ENCODE measurements at places on chromosomes 13 and 19.

GRCh38 chr13:112586334-112586960, 1.5 kb downstream of the TUBGCP3 start:
- no peak for DNase-seq

- no peak for DNase-seq
These were observed 133.9 kb upstream of the ARGLU1 start for GRCh38 chr13:106701771-106702341.

GRCh38 chr13:113973218-113974164, at the start of gene C13orf46:
TSS of gene C13orf46 (minus strand) at chr13:113974076. CDS start at chr13:113973997, 79 bp downstream.
- DNase-seq: no peak

DNA sequence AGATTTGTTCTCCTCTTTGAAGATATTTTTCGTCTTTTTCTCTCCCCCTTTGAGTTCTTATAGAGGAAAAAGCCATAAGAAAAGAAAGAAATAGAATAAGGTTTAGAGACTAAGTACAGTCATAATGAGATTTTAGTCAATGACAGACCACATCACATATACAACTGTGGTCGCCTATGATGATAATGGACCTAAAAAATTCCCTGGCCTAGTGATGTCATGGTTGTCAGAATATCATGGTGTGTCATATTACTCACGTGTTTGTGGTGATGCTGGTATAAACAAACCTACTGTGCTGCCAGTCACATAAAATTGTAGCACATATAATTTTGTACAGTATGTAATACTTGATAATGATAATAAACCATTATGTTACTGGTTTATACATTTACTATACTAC, 1096.1 kb downstream of the OLFM4 start:
- DNase-seq: no peak

DNA sequence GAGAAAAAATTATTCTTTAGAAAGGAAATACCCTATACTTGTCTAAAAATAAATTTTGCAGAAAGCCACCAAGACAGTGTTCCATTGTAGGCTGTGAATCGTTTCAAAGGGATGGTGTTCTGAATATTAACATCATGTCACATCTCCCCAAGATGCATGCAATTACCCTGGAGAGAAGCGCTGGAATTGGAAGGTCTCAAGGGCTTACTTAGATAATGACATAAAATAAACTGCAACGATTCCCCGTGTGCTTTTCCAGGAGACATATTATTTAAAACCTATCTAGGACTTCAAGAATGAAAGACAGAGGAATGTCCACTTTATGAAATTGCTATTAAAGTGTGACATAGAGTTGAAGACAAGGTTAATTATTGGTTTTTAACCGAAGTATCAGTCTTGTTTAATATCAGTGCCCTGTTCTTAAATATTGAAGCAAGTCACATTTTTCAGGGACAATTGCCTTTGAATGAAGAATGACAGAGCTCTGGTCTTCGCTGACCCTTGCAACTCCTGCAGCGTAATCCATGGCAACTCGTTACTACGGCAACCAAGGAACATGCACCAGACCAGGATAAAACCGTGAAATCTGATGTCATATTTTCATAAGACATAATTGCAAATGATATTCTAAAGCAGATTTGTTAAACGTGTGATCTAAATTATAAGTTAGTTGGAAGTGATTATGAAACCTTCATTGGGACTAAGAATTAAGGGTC, 91.7 kb downstream of the EFNB2 start:
- no peak for DNase-seq

- peak; percentile 50 for DNase-seq
These were observed at the start of gene ZNF177 for GRCh38 chr19:9362905-9363304. TSS of gene ZNF177 (plus strand) at chr19:9363013. CDS start at chr19:9378312, 15,299 bp downstream.

GRCh38 chr13:90032841-90033493, 1314.5 kb upstream of the MIR17HG start:
- DNase-seq: no peak

DNA sequence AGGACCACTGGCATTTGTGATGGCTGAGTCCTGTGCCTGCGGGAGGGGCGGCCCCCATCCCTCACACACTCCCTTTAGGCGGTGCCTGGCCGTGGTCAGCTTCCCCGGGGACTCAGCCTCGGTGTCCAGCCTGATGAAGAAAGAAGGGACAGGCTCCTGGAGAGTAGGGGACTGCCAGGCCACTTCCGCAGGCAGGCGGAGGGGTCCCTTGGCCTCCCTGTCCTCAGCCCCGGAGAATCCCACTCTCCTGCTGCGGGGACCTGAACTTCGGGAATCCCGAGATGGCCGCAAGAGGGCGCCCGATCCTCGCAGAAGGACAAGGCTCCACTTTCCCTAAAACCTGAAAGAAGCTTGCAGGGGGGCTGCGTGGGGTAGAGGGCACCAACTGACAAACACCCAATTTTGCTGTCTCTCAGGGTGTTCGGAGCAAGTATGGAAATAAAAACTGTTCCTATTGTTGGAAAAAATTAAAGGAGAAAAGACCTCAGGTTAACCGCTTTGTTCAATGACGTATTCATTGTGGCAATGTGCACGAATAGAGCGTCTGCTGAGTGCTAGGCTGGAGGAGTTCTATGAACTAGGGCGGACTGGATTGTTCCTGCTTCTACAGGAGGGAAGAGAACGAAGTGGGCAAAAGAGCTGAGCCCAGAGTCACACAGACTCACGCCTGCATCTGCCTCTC, 297.3 kb downstream of the ZNF536 start:
- DNase-seq: peak; percentile 58

- no peak for DNase-seq
These were observed 10.4 kb downstream of the PSPC1 start for GRCh38 chr13:19772306-19772705.

DNA sequence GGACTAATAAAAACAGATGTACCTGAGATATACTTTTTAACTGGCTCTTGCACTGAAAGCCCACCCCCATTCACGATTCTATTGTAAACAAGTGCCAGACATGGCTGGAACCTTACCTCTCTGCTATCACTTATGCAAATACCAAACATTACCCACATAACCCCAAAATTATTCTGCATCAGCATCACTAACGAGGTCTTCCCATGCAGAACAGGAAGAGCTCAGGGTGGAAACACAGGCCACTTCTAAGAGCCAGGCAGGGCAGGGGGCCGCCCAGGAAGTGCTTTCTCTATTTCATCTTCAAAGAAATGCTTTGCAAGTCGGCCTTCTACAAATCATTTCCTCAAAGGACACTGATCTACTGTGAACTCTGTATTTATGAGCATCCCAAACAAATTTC, 7.3 kb downstream of the IRS2 start:
- no peak for DNase-seq

GRCh38 chr13:74190999-74191398, 56.8 kb upstream of the KLF12 start:
- DNase-seq: no peak

DNA sequence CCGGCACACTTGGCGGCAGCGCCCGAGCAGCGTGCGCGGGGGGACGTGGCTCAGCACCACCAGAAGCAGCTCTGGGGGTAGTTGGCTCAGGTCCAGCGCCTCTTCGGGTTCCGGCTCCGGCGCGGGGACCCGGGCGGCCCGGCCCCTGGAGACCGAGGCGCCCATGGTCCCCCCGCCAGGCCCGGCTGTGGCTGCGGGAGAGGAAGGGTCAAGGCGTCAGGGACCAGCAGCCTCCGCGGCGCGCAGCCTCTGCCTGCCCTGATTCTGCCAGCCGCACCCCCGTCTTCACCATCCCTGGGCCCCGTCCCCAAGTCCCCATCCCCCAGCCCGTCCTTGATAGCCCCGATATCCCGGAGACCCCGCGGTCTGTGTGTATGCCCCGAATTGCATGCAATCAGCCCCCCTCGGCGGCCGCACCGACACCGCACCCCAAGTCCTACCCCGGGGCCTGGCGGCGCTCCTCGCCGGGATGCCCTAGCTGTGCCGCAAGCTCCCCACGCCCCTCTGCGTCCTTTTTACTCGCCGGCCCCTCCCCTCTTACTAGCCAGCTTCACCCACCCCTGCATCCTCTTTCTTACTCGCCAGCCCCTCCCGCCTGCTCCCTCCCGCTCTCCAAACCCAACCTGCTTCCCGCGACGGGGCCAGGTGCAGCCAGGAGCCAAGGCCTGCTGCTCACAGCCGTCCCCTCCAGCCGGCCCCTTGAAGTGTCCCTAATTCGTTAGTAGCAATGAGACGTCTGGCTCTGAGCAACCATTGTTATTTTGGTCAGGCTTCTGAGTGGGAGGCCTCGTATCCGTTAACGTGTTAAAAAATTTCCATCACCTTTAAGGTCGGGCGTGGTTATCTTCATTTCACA, at the start of gene FBXO27:
TSS of gene FBXO27 (minus strand) at position 487 of the 856 bp plus-strand sequence. CDS start at position 165, 322 bp downstream.
- no peak for DNase-seq

DNA sequence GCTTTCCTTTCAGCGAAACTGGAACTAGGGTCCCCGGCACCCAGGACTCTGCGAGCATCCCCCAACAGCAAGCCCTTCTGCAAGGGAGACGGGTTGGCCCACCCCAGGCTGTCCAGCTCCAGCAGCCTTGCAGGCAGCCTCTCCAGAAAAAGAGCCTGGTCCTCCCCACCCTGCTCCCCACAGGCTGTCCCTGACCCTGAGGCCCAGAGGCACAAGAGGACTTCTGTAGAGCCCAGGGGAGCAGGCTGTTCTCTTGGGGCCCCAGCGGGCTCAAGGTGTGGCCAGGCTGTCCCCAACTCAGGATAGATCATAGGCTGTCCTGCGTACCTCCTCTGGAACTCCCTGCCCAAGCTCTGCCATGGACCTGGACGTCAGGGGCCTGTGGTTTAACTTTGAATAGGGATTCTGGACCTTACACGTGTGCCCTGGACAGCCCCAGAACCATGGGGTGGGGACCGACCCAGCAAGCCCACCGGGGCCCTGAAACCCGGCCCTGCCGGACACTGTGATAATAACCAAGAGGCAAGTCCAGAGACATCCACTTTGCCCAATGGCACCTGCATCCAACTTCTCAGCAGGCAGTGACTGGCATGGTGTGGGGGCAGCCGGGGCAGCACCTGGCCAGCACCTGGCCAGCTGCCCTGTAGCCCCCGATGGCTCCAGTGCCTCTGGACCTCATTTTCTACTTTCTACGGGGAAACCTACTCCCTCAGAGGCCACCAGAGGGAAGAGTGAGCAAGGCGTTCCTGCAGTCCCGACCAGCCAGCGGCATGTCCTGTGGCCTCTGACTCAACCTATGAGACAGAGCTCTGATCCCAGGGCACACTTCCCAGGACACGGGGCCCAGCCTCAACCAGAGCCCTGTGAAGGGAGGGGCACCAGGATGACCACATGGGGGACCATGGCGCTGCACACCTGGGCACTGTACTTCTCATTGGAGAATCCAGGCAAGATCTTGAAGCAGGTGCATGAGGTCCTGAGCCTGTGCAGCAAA, 50.9 kb upstream of the TPM4 start:
- DNase-seq: peak; percentile 38

GRCh38 chr13:46183018-46183946, 1.3 kb upstream of the LCP1 start:
- DNase-seq: no peak

DNA sequence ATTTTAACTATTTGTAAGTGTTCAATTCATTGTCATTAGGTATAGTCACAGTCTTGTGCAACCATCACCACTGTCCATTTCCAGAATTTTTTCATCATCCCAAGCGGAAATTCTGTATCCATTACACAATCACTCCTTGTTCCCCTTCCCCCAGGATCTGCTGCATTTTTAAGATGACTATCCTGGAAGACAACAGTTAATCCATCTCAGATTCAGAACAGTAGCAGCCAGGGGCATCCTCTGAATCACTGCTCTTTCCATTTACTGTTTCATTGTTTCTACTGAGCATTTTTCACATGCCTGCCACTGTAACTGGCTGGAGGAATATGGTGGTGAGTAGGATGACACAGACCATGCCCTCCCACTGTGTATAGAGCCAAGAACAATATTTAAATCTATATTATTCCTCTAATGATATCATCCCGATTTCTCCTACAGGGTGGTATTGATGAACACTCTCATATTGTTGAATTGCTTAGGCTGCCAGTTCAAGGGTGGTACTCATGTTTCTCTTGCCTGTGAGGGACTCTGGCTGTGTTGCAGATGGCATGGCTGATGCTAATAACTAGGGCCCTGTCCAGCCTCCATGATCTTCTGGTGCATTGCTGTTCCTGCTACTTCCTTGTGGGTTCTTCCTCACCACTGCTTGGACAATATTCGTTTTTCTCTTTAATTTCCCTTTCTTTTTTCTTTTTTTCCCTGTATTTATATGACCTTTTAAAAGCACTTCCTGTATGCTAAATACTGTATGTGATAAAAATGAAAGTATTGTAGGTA, 59.0 kb downstream of the WDFY2 start:
- DNase-seq: no peak

DNA sequence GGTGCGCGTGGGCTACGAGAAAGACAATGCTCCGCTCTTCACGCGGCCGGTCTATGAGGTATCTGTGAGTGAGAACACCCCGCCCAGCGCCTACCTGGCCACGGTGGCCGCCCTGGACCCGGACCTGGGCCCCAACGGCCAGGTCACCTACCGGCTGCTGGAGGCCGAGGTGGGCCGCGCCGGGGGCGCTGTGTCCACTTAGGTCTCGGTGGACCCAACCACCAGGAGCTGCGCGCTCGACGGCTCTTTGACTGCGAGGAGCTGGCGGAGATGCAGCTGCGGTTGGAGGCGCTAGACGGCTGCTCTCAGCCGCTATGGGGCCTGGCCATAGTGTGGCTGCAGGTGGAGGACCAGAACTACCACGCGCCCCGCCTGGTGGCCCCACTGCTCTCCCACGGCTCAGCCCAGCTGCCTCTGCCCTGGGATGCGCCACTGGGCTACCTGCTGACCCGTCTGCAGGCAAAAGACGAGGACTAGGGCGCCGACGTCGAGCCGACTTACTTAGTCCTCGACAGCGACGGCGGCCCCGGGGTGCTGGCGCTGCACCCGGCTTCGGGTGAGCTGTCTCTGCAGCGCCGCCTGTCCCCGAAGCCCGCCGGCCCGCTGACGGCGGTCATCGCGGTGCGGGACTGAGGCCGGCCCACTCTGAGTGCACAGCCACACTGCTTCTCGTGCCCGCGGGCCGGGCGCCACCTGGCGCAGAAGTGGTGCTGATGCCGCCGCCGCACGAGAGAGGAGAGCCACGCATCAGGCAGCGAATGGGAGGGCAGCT, 173.0 kb downstream of the OLFM4 start:
- peak; percentile 18 for DNase-seq

DNA sequence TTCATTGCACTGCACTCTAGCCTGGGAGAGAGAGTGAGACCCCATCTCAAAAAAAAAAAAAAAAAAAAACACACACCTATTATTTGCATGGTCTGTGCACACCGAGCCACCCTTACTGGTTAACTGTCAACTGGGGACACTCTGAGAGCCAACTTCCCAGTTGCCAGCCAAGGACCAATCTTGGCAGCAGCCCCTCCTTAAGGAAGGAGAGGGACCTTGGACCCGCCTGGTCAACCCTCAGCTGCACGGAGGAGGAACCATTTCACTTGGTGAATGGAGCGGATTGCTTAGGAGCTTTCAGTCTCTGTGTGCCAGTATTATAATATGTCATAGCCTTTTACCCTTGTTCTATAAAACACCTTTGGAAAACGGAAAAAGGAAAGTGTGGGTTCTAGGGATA, 24.9 kb downstream of the MICOS13 start:
- DNase-seq: no peak

DNA sequence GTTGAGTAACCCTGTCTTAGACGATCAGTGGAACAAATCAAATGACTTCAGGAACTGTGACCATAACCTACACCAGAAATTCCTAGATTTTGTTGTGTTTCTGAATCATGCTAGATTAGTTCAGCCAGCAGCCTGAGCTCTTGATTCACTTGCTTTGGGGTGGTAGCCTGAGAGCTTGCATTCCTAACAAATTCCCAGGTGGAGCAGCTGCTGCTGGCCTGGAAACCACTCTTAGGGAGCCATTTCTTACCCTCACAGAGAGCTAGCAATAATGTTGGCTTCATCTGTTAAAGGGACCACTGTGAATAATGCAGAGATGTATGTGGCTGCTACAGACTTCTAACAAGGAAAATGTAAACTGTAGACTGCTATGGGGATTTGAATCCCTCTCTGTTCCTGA, 388.1 kb upstream of the PRR20A start:
- no peak for DNase-seq

GRCh38 chr19:16360738-16361137, 36.1 kb downstream of the KLF2 start:
- DNase-seq: no peak

Data from hematopoietic multipotent progenitor cell (in vitro differentiated cells).